ENCODE measurements at places on chromosomes 6 and 20. TPM values are rescaled to one million over a fixed set of nuclear protein-coding genes. Genes with fewer than 3 reads are reported as not detected.

GRCh38 chr6:161169035-161169434, 104.8 kb downstream of the AGPAT4 start:
- DNase-seq, result no peak

The ARMH2 gene
- total RNA-seq, result 2.2 TPM

DNA sequence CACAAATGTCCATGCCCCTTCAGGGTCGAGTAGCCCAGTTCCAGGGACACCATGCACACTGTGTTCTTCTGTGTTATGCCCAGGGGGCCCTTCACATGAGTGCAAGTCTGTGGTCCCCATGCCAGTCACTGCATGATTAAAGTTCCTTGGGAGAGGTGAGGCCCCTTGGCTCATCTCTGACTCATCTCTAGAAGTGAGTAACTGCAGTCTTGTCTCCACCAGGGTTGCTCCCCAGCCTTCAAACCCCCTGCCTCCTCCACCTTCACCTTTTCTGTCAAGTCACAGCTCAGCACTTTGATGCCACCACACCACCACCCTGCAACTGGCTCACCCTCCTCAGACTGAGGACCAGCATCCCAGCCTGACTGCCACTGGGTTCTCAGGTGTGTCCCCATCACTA, 161.7 kb downstream of the UNC5CL start:
- no peak for DNase-seq

- DNase-seq, result no peak
These were observed 667.3 kb upstream of the CITED2 start for GRCh38 chr6:140041571-140042332.

DNA sequence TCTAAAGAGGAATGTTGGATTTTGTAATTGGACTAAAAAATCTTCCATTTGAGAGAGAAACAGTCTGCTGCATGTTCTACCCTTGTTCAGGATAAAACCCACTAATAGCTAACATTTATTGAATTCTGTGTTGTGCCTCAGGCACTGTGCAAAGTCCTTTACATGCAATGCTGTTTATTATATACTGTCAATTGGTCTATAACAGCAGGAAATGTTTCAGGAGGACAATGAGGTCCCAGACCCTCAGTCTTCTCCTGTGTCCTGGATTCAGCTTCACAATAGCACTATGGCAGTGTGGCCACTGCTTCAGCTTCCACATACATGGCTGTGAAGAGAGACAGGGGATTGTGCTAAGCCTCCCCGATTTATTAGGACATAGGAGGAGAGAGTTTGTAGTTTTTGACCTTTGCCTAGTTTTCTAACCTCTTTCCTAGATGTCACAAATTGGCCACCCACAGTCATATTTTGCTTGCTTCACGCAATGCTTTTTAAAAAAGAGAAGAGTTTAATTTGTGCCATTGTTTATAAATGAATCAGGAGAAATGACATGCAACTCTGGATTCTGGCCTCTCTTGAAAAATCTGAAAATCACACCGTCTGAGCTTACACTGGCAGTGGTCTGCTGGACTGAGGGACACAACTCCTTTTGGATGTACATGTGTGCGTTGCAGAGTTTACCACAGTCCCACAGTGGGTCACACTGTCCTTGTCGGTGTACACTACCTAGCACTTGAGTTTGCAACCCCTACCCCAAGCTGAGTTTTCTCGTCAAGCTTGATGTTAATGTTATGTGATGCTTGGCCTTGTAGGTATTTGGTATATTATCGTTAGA, 11.3 kb downstream of the PTPN1 start:
- DNase-seq, result no peak

The CRISP1 gene
- total RNA-seq, result not detected
